ENCODE measurements at places on chromosomes 13 and 19. TPM values are rescaled to one million over a fixed set of nuclear protein-coding genes. Genes with fewer than 3 reads are reported as not detected.

- DNase-seq, result peak; percentile 55
Observed at GRCh38 chr19:1364070-1364704, 19.5 kb upstream of the NDUFS7 start.

- no peak for DNase-seq
Observed at GRCh38 chr19:13072188-13072908, 30.3 kb downstream of the LYL1 start.

CGB8 gene
- not detected for total RNA-seq

NCAN gene
- not detected for total RNA-seq

CYP4F3 gene
- total RNA-seq, result 0.26 TPM

- DNase-seq, result no peak
Observed at GRCh38 chr19:6259312-6259861, 20.4 kb downstream of the MLLT1 start.

RASA3 gene
- total RNA-seq, result 49.2 TPM

DNA sequence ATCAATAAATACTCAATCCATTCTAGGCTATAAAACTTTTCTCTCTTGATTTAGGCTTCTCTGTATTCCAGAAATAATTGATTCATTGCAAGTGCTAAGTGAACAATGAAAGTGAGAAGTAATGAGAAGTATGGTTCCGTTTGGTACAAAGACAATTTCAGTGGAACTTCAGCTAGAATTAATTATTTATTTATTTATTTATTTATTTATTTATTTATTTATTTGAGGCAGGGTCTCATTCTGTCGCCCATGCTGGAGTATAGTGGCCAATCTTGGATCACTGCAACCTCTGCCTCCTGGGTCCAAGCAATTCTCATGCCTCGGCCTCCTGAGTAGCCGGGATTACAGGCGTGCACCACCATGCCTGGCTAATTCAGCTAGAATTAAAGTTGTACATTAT, 262.1 kb downstream of the B3GLCT start:
- no peak for DNase-seq

AMER2 gene
- not detected for total RNA-seq

DNA sequence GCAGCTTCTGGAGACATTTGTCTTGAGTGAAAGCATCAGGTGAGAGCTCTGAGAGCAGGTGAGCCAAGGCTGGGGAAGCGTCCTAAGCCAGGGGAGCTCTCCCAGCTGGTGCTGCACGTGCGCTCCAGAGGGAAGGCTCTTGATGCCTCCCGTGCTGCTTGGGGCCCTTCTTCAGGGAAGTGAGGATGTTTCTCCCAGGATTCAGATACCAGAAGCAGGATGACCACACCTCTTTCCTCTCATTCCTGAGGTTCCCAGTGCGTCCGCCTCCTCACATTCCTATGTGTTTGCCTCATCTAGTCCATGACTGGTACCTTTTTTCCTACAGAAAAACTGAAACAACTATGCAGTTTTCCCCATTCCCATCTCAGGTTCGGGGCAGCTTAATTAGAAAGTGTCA, 231.0 kb upstream of the IRS2 start:
- DNase-seq, result no peak

DNA sequence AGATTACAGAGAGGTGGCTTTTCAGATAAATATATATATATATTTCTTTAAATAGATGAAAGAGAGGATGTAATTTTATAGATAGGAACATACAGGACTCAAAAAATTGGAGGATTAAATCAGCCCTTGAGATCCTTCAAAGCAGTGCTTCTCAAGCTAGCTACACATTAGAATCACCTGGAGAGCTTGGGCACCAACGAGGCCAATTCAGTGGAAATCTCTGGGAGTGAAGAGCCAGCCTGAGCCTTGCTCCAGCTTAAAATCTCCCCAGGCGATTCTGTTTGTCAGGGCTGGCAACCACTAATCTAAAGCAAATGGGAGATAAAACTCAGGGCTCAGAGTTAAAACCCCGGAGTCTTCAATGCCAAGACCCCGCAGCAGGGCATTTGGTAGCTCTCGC, 15.0 kb upstream of the CLN5 start:
- no peak for DNase-seq

- no peak for DNase-seq
Observed at GRCh38 chr13:23848019-23848418, 41.2 kb downstream of the MIPEP start.

ICAM5 gene
- 0.84 TPM for total RNA-seq

GRCh38 chr13:109917422-109917821, 131.0 kb upstream of the IRS2 start:
- no peak for DNase-seq

GRCh38 chr13:79492313-79492798, 11.4 kb downstream of the NDFIP2 start:
- DNase-seq, result no peak

DNA sequence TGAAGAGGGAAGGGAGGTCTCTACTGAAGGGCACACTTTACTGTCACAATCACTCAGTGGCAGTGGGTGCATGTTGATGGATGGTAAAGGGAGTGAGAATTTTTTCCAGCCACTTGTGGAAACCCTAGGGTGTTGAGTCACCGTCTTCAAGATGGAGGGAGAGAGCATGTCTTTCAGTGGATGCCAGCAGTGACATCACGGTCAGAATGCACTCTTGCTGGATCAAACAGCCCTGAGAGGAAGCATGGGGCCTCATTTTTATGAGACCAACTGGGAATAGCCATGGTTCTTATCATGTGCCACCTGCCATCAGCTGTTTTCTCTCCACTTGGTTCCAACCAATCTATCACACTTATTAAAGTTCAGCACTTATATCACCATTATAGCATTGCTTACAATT, 182.5 kb downstream of the KCNRG start:
- DNase-seq, result no peak

GPALPP1 gene
- 29.6 TPM for total RNA-seq

DNA sequence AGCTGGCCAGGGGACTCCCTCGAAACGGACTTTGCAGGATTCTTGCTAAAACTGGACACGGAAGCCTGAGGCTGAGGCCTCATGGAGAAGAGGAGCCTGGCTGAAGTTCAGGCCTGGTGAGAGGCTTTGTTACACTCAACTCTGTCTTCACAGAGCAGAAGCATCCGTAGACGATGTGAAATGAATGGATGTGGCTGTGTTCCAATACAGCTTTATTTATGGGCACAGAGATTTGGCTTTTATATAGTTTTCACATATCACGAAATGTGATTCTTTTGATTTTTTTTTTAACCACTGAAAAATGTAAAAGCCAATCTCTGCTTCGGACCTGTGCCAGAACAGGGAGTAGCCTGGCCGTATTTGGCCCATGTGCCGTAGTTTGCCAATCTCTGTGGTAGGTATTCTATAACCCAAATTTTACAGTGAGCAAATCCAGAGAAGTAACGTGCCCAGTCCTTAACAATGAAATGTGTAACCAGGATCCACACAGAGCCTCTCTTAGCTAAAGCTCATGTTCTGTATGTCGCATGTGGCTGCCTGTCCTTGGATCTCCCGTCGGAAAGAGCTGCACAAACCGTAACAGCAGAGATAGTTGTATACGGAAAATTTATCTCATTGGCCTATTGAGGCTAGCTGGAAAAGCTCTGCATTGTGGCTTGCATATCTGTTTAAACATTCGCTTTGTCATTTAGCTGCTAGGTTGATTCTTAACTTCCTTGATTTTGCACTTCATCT, 171.6 kb upstream of the RNF113B start:
- no peak for DNase-seq

CYSLTR2 gene
- total RNA-seq, result 4.0 TPM

EBPL gene
- 39.5 TPM for total RNA-seq

GRK1 gene
- not detected for total RNA-seq

- no peak for DNase-seq
Observed at GRCh38 chr13:111542530-111543341, 222.3 kb downstream of the TEX29 start.

ZNF556 gene
- not detected for total RNA-seq

RNF126 gene
- 83.0 TPM for total RNA-seq

DNA sequence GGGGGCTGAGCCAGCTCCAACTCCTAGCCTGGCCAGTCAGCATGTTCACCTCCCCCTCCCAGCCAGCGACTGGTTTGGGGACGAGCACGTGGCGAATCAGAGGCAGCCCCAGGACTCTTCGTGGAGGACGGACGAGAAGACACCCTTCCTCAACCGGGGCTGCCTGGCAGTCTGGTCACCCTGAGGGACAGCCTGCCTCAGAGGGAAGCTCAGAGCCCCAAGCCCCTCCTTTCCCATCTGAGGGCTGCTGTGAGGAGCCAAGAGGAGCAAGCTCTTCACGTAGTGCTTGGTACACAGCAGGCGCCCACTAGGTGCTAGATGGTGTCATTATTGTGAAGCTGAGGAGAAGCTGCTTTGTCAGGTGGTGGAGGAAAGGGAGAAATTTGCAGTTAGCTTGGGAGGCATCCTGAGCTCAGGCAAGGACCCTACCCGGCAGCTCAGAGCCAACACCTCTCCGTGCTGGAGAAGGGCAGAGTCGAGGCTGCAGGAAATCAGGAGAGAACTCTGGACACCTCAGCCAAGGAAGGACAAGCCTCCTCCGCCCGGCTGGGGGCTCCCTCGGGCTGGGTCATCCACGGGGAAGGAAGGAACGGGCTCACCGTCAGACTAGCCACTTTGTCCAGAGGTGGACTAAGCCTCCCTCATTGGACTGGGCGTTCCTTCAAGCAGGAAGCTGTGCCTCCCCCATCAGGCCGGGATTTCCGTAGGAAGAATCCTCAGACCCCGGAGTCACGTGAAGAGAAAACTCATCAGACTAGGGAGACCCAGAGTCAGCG, 14.9 kb upstream of the C2CD4C start:
- DNase-seq, result no peak

GRCh38 chr19:40756502-40757110, 5.6 kb downstream of the SNRPA start:
- peak; percentile 63 for DNase-seq

NKPD1 gene
- total RNA-seq, result 0.14 TPM

DNA sequence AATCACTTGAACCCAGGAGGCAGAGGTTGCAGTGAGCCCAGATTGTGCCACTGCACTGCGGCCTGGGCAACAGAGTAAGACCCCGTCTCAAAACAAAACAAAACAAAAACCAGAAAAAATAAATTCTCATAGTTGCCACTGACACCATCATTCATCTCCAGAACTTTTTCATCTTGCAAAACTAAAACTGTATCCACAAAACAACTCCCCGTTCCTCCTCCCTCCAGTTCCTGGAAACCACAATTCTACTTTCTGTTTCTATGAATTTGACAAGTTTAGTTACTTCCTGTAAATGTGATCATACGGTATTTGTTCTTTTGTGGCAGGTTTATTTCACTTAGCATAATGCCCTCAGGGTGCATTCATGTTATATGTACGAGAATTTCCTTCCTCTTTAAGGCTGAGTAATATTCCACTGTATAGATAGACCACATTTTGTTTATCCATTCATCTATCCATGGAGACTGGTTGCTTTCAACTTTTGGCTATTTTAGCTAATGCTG, 13.2 kb upstream of the ADGRE5 start:
- DNase-seq, result no peak

ZNF560 gene
- total RNA-seq, result not detected
